ENCODE measurements at places on chromosomes 16 and 17. TPM values are rescaled to one million over a fixed set of nuclear protein-coding genes. Genes with fewer than 3 reads are reported as not detected.

FLYWCH2 gene
- 54.1 TPM for total RNA-seq

OR1F1 gene
- total RNA-seq = not detected

FOXL1 gene
- under 0.01 TPM for total RNA-seq

LDHD gene
- total RNA-seq = 1.3 TPM

DNAH3 gene
- under 0.01 TPM for total RNA-seq

MFAP4 gene
- 3.2 TPM for total RNA-seq

DNA sequence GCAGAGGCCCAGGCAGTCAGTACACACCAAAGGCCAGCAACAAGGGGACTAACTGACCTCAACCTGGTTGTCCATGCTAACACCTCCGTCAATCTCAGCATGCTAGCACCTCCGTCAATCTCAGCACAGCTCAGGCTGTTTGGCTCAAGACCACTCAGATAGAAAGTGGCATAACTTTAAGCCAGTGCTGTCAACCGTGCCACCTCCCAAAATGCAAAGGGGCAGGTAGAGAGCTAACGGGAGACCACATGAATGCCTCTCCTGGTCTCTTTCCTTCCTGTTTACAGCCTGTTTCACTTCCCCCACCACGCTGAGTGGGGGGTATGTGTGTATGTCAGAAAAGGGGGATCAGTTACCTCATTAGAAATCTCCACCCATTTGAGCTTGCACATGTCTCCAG, 3.3 kb downstream of the UBTF start:
- DNase-seq = no peak

DNA sequence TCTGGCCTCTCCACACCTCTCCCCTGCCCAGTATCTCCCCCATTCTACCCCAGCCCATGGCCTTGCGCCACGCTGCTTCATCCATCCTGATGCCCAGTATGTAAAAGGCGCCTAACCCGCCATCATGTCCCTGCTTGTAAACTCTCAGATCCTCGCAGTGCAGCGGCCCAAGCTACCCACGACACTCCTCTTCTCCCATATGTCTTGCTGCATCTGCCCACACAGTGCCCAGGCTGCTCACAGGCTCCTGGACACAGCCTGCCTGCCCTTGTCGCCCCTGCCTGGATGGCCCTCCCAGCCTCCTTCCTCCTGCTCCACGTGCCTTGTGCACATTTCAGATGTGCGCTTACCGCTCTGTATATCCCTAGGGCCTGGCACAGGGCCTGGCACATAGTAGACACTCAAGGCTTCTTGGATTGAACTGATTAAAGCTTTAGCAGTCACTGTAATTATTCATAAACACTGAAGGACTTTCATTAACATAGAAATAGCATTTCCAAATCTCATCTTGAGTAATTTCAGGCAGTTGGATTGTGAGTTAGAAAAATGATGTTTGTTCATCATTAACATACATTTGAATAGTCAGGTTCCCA, 129.1 kb downstream of the CLEC16A start:
- DNase-seq = no peak

GRCh38 chr16:73171901-73172240, 123.9 kb upstream of the ZFHX3 start:
- no peak for DNase-seq

GRCh38 chr16:8801701-8802100, 4.1 kb downstream of the PMM2 start:
- no peak for DNase-seq

GRCh38 chr16:51453251-51453650, 302.2 kb upstream of the SALL1 start:
- DNase-seq = no peak

DNA sequence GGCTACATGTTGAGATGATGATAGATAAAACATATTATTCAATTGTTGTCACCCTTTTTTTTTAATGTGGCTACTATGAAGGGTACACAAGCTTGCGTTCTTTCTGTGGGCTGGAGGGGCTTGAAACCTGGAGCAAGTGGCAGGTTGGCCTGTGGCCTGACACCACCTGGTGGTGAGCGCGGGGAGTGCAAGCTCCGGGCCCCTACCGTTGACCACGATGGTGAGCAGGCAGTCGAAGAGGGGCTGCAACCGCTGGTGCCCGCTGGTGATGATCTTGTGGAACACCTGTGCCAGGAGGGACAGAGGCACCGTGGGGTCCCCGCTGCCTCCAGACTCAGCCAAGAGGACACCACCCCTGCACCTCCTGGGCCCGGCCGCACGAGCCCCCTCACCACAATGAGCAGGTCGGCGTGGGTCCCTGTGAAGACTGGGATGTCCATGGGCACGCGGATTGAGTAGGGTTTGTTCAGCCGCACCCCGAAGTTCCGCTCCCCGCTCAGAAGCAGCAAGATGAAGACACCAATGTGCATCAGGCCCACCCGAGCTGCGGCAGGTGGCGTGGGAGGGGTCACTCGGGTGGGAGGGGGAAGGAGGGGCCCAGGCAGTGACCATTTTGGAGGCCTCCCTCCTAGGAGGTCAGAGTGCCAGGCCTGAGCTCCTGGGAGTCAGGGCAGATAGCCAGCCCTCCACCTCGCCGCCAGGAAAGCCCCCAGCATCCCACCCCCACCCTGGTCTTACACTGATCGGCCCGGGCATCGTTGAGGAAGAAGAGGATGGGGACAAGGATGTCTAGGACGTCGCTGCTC, 14.4 kb downstream of the HID1 start:
- peak; percentile 77 for DNase-seq

DNA sequence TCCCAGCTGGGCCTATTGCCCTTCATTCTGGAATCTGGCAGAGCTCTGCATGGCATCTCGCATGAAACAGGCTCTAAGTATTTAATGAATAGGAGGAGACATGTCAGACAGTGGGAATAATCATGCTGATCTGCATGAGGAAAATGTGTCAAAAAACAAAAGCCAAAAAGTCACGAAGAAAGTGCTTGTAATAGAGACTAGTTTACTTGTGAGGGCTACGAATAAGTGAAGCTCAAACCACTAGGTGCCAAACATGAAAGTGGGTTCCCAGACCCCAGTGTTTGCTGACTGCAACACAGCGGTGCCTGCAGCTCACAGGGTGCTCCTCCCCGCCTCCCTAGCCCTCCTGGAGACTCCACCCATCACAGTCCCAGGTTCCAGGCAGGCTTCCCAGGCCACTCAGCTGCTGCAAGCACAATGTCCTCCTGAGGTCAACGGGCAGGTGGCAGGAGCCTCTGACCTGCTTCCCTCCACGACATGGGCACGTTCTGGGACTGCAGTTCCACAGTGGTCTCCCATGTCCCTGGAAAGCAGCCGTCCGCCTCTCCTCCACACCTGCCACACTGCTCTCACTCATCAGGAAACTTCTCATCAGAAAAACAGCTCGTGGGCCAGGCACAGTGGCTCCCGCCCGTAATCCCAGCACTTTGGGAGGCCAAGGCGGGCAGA, 96.5 kb downstream of the ANKRD11 start:
- DNase-seq = no peak

- DNase-seq = peak; percentile 76
These were observed 19.0 kb downstream of the SLC7A5 start for GRCh38 chr16:87850009-87851006.

DNA sequence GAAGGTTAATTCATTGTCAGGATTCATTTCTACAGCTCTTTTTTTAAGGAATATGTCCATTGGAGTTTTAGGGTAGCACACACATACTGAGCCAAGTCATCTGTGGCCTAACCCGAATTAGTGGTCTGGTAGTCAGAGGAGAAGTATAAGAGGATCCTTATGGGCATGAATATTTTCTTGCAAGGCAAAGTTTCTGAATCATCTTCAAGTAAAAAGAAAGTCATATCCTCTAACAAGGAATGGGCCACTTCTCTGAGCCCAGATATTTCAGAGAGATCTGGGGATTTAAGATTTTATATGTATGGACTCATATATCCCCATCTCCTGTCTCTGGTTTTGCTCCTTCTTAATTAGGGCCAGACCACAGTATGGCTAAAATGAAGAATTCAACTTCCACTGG, 99.2 kb upstream of the CDH8 start:
- DNase-seq = no peak

DNA sequence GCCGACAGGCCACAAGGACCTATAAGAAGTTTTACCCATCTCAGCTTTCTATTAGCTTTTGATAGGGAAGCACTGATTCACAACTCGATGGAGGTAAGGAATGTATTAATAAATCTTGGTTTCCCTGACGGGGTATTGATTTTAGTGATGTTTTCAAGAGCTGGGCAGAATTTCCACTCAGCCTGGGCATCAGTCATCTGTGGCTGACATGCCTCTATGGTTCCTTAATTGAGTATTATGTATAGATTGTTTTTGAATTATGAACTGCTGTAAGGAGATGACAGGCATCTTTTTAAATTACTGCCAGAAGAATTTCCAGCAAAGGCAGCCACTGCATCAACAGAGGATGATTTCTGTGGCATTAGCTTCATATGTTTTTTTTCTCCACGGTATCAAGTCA, 128.6 kb downstream of the CPPED1 start:
- DNase-seq = no peak

GRCh38 chr17:29378500-29378899, 11.7 kb upstream of the TAOK1 start:
- no peak for DNase-seq

DNA sequence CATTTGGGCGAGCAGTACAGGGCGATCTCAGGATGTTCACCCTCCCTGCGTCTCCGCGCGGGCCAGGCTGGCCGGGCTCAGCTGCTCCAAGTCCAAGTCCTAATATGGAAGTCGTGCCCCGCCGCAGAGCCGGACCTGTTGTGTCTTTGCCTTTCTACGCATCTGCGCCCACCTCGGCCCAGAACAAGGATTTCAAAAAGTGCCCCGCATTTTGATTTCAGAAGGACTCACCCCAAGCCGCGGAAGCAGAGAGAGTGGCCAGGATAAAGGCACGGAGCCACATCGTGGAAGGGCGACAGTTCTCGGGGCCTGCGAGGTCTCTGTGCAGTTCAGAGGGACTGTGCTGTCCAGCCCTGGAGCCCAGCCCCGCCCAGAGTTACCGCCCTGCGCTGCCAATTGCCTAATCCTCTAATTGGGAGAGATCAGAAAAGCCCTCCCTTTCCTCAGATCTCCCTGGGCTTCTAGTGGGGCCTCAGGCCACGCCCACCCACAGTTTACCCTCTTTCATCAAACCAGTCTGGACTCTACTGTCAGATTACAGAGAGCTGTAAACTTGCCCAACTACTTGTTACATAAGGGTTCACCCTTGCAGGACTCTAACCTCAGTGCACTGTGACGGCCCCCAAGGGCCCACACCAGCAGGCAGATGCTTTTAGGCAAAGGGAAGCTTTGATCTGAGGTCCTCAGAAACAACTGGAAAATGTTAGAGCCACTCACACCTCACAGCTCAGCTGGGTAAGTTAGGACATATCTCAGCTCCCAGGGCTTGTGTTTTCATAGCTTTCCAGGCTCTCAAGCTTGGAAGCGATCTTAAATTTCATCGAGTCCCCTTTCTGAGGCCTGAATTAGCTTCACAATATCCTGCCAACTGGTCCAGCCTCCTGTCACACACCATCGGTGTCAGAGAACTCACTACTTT, at the start of gene CES1:
TSS of gene CES1 (minus strand) at position 324 of the 919 bp plus-strand sequence. CDS start at position 283, 41 bp downstream.
- no peak for DNase-seq

GRCh38 chr16:50559804-50560514, 11.8 kb downstream of the NKD1 start:
- no peak for DNase-seq

DNA sequence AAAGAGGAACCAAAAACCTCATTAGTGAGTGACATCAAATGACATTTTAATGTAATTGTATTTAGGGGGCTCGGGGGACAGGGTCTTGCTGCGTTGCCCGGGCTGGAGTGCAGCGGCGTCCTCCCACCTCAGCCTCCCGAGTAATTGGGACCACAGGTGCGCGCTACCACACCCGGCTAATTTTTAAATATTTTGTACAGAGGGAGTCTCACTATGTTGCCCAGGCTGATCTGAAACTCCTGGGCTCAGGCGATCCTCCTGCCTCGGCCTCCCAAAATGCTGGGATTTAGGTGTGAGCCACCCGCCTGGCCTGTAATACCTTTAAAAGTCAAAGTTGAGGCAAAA, 581 bp downstream of the SNRNP25 start:
- DNase-seq = no peak

DNA sequence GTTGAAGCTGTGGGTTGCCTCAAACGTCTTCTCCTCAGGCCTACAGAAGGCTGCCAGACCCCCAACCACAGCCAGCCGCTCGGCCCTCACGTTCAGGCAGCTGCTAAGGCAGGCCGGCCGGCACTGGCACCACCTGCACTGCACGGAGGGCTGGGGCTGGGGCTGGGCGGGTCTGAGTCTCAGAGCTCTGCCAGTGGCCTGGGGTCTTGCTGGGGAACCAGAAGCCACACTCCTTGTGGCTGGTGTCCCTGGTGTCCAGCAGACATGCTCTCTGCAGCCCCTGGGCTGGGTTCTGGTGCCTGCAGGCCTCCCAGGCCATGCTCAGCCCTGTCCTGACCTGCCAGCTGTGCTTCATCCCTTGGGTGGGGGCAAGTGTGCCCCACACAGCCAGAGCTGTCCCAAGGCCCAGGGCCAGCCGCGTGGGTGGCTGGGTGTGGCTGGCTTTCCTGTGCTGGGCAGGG, 42.0 kb downstream of the BAHCC1 start:
- DNase-seq = no peak

DNA sequence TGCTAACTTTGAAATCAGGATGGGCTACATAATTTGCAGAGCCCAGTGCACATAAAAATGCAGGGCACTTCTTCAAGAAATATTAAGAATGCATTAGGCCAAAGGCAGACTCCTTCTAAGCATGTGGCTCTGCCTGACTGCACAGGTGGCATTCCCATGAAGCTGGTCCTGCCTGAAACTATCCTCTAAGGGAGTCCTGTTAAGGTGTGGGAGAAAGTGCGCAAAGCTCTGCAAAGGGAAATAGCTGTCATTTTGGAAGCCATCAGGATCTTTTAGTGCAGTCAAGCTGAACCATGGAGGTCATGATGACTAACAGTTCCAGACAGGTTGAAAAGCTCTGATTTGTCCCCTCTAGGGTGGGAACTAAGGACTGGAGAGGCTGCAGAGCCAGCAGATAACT, 41.9 kb upstream of the CRHR1 start:
- no peak for DNase-seq

DNA sequence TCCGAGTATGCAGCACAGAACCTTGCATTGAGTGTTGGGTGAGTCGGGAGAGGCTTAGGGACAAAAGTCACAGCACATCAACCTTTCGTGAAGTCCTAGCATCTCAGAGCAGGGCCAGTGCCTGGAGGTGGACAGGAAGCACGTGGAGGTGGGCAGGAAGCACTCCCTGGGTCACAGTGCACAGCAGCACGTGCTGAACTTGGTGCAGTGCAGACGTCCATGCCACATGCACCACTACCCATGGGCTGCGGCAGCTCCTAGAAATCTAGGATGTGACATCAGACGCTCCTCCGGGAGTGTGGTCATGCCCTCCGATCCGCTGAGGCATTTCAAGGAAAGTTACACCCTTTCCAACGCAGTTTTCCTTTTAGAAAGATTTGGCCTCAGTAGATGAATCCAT, 83.4 kb upstream of the CHMP6 start:
- DNase-seq = no peak

GRCh38 chr16:57277586-57277985, 6.9 kb downstream of the PLLP start:
- no peak for DNase-seq

- no peak for DNase-seq
These were observed at the start of gene APOH for GRCh38 chr17:66228887-66229782. Gene APOH, minus strand, starts transcription at chr17:66229415. Its CDS starts 36 bp downstream, at chr17:66229379.

GRCh38 chr17:32483451-32484019, 3.3 kb upstream of the CDK5R1 start:
- DNase-seq = peak; percentile 70
